Urinary bladder (tissue), 4 donors: ENCODE measurements at places on chromosomes 6 and 20. TPM values are rescaled to one million over a fixed set of nuclear protein-coding genes. Genes with fewer than 3 reads are reported as not detected.

DNA sequence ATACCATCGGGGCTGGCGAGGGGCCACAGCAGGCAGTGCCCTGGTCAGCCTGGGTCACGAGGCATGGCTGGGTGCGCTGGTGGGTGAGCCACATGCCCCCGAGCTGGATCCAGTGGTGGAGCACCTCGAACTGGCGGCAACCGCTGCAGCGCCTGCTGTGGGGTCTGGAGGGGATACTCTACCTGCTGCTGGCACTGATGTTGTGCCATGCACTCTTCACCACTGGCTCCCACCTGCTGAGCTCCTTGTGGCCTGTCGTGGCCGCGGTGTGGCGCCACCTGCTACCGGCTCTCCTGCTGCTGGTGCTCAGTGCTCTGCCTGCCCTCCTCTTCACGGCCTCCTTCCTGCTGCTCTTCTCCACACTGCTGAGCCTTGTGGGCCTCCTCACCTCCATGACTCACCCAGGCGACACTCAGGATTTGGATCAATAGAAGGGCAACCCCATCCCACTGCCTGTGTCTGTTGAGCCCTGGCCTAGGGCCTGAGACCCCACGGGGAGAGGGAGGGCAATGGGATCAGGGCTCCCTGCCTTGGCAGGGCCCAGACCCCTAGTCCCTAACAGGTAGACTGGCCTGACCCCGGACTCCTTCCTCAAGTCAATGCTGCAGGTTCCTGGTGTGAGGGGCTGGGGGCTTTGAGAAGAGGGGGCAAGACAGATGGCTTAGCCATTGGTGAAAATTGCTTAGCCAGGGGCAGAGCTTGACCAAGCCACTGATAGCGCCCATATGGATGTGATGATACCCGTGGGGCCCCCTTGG, 598 bp downstream of the TMEM239 start:
- DNase-seq: no peak

DNA sequence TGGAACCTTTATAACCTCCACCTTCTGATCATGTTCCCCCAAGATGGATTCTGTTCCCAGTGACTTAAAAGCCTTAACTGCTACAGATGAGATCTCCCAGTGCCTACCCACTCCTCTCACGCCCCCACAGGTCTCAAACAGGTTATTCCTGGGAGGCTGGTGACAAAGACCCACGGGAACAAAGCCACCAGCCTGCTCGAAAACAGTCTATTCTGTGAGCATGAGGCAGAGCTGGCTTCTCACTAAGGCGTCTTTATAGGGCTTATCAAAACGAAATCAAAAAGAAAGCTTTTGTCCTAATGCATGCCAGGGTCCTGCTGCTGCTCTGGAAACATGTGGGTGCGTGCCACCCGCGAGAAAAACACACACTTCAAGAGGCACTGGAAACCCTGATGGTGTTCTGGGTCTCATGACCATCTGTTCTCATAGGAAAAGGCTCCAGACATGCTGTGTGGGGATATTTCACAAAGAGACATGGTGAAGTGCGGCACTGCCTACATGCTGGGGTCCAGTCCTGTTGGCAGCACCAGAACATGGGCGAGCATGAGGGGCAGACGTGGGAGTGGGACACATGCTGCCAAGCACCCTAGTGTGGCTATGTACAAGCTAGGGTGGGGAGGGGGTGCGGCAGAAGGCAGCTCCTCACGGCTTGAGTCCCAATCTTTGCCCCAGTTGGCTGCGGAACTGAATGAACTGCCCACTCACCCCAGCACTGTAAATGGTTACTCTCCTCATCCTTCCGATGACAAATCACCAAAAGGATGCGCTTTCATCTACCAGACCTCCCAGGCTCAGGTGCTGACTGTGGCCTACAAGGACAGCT, 2.1 kb downstream of the FKBP1A start:
- DNase-seq: no peak

- DNase-seq: no peak
Observed at GRCh38 chr6:27081931-27082330, 165.6 kb upstream of the PRSS16 start.

DNA sequence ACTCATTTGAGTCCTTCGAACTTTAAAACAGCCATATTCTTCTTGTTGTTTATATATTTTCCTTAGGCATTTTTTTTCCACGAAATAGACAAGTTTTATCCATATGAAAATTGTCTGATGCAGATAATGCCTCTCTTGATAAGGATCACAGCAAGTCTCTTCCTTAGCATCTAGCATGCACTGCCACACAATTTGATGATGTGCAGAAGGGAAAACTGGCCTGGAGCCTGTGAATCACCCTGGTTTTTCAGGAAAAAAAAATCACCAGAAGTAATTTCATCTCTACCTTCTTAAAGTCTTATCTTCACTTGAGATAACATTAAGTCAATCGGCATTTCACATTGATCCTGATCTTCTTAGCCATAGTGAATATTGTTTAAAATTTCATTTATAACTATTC, 199.8 kb downstream of the TENT5A start:
- no peak for DNase-seq

DNA sequence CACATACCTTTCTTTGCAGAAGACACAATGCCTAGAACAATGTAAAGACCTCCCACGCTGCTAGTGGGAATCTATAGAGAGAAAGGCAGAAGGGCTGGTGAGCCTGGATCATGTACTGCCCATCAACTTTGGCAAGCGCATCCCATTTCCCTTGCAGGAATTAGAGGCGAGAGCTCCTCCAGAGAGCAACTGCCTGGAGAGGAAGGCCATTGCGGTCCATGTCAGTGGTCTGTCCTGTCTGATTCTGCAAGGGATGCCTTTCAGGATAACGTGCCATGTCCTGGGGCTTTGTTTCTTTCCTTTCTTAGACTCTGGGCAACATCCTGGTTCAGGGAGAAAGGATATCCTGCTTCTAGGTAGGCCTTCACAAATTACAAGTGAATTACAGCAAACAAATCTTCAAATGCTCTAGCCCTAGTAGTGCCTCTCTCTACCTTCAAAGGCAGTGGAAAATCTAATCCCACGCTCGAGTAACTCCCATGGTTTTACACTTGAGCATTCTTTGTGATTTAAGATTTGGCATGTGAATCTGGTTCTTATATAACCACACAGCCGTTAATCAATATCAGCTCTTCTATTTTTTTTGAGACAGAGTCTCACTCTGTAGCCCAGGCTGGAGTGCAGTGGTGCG, 38.5 kb downstream of the GCNT2 start:
- no peak for DNase-seq

- DNase-seq: no peak
Observed at GRCh38 chr6:166402582-166403277, 20.0 kb upstream of the MPC1 start.

DNA sequence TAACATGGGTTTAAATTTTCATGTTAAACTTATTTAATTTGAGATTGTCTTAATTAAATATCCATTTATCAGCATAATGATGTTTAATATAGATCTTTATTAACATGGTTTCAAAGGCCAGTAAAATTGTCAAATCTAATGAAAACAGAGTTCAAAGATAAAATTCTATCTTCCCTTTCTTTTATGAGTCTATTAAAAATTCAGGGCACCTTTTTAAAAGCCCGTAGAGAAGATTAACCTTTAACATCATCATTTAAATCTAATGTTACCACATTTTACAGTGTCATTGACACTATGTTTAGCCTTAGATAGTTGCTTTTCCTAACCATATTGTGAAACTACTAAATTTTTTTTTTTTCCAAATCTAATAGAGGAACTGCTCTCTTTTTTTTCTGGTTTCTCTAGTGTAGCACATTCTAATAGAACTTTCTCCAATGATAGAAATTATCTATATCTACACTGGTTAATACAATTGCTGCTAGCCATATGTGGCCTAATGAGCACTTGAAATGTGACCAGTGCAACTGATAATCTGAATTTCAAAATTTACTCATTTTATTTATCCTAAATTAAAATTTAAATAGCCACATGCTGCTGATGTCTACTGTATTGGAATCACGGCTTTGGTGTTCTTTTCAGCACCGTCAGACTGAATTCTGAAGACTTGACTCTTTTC, 410.9 kb downstream of the UTRN start:
- DNase-seq: no peak

DNA sequence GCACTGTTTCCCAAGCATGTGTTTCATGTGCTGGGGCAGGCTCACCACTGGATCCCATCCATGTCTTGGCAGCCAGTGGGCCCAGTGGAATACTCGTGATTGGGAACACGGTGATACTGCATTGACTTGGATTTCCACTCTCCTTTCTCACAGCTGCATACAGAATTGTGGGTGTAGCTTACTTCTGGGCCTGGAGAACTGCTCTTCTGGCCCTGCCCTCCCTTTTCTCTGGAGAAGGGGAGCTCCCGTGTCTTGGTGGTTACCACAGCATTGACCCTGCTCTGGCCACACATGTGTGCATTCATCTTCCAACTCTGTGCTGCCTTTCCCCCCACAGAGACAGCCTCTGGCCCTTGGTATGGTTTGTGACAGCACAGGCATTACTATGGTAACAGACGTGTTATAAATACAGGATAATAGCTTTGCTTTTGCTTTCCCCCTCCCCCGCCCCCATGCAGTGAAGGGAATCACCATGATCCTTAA, 21.6 kb downstream of the SOBP start:
- DNase-seq: no peak

DNA sequence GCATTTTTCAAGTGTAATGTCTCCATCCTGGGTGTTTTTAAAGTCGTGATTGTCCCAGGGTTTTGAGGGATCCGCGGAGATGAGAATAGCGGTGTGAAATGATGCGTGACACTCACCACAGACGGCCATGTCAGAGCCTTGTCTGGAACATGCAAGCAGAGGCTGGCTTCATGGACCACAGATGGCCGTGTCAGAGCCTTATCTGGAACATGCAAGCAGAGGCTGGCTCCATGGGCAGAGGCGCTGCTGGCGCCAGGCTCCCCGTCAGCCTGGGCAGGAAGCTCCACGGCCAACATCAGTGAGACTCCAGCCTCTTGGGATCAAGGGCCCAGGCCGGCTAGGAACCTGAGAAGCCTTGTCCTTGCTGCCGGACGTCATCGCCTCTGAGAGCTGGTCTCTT, 7.7 kb upstream of the MRGBP start:
- DNase-seq: no peak

GRCh38 chr20:24138196-24138857, 149.7 kb upstream of the GGTLC1 start:
- DNase-seq: no peak

DNA sequence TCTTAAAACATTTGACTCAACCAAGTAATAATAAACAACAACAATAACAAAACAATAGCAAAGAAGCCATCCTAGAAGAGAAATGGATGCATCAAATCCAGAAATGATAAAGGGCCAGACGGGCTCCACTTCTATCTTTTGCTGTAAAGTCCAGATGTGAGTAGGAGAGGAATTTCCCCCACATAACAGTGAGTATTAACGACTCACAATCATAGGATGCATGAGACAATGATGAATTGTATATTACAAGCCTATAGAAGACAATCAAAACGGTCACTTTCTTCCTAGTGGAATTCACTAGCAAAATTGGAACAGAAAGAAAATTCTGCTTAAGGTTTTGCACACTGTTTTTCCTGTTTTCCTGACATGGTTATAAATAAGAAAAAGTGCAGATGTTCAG, 97.0 kb upstream of the PREP start:
- DNase-seq: no peak

DNA sequence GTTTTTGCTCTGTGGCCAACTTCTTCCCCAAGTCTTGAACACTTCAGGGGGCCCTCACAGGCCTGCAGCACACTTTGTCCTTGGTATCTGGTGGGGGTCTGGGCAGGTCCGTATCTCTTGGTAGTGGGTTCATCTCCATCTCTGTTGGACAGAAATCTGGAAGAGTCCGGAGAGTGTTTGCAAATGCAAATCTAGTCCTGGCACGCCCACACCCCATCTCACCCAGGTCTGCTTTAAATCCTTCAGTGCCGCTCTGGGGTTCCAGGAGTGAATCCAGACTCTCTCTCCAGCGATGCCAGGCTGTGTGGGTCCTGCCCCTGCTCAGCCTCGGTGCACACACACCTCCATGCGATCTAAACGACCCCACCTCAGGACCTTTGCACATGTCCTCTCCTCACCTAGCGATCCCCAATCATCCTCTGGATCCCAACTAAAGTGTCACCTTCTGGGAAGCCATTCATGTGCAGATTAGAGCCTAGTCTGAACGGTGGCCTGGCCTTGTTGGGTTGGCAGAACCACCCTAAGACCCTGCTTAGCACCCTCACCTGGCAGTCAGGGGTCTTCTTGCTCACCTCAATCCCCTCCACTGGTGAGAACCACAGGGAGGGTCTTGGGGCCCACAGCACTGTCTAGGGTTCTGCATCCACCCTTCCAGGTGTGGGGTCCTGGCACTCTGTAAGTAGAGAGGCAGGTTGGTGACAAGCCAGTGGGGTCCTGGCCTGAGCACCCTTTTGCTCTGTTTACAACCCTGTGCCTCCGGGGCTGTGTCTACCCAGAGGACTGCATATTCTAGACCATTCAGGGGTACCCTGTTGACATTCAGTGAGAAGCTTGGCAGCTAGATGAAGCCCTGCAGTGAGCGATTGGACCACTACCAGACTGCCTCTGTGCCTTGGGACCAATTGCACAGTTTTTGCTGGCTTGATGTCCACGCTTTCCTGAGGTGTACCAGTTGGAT, 100.8 kb downstream of the SYCP2 start:
- DNase-seq: no peak

DNA sequence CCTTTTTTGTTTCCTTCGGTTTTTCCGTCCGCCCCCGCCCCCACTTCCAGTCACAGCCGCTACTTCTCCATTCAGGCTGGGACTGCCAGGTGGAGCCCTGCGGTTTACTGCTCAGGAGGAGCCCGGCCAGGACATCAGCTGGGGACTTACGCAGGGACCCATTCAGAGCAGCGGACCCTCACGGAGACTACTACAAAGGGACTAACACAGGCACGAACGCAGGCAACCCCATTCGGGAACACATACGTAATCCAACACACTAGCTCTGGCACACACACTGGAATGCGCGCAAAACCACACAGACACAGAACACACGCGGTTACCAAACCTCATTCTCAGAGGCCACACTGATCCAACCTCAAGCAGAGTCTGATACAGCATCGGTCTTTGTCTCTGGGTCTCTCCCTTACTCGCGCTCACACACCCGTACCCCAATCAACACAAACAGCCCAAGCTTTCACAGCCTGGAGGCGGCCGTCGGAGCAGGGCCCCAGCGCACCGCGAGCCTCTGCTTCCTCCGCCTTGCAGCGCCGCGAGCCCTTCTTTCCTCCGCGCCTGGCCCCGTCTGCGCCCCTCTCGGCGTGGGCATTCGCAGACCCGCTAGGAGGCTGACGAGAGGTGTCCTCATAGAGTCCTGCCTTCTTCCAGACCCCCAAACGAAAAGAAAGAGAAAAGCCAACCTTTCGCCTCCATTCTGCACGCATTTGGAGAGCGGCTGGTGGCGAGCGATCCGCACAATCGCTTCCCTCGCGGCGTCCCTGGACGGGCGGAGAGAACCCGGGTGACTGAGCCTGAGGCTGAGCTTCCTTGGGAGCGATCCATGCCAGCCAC, 1.1 kb upstream of the SLC32A1 start:
- no peak for DNase-seq

TRIM10 gene
- total RNA-seq: 0.42 TPM

SRMS gene
- total RNA-seq: 0.48 TPM

CYP24A1 gene
- 2.6 TPM for total RNA-seq

ROS1 gene
- total RNA-seq: not detected

CALHM6 gene
- total RNA-seq: 9.5 TPM

R3HDML gene
- total RNA-seq: not detected

GTSF1L gene
- total RNA-seq: not detected
